ENCODE measurements at places on chromosomes 4 and X.

DNA sequence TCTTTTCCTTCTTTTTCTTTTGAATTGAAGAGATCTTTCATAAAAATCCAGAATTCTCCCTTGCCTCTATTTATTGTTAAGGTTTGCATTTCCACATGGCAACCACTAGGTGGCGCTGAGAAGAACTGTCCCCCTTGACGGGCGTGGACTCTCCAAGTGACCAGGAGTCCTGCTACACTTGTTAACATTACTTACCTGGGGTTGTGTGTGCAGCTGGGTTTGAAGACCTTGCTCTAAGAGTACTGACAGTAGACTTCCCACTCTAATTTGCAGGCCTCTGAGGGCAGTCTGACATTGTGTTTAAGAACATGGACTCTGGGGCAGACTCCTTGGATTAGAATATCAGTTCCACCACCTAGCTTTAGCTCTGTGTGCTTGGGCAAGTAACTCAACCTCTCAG, 52.8 kb downstream of the GPRIN3 start:
- peak; percentile 16 for DNase-seq

DNA sequence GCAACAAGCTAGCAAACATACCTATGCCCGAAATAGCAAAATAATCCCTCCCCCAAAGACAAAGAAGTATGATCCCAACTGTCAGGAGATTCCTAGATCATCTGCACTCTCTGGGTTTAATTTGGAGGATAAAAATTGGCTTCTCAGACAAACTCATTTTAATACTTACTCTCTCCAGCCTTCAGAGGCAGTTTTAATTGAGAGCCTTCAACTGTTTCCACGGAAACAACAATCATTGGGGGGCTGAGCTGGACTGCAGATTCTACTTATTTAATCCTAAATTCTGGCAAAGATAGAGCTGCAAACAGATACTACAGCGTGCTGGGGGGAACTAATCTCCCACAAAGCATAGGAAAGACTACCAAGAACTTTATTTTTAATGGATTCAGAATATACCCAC, 168.2 kb downstream of the TSPAN5 start:
- no peak for DNase-seq

GRCh38 chr4:158789853-158790252, 21.0 kb downstream of the FNIP2 start:
- no peak for DNase-seq

GRCh38 chr4:141789716-141790115, 153.3 kb downstream of the IL15 start:
- no peak for DNase-seq

DNA sequence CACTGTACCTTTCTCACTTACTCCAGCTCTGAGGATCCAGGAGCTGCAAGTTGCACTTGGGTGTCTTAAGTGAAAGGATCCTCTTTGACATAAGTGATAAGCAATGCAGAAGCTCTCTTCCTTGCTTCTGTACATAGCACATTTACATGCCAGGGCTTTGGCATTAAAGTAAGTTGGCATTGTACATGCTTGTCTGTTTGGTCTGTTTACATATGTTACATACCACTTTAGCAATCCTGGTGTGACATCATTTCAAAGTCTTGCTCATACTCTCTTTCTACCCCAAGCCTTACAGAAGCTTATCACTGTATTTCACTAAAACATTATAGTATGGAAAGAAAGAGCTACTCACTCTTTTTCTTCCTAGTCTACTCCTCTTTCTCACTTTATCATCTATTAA, 2548.3 kb downstream of the ARAP2 start:
- peak; percentile 7 for DNase-seq

DNA sequence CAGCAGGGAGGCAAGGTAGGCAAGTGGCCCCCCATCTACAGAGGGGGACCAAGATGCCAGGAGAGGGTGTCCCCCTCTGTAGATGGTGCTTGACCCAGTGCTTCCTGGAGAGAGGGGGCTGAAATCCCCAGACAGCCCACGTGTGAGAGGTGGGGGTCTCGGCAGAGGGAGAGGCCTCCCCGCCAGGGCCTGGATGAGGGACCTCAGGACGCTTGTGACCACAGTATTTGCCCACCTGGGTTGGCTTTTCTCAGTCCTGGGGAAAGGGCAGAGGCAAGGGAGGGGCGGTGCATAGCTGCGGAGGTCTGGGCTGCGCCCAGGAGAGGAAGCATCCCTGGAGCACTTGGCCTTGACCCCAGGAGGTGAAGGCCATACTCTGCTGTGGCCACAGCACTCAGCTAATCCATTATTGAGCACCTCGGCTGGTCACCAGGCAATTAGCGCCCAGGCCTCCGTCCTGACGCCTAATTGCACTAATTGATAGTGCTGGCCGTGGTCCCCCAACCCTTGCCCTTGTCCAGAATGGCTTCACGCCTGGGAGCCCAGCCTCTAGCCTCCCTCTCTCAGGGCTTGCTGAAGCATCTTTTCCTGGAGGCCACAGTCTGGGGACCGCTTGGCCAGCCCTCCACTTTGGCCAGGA, 30.7 kb downstream of the HMX1 start:
- no peak for DNase-seq

DNA sequence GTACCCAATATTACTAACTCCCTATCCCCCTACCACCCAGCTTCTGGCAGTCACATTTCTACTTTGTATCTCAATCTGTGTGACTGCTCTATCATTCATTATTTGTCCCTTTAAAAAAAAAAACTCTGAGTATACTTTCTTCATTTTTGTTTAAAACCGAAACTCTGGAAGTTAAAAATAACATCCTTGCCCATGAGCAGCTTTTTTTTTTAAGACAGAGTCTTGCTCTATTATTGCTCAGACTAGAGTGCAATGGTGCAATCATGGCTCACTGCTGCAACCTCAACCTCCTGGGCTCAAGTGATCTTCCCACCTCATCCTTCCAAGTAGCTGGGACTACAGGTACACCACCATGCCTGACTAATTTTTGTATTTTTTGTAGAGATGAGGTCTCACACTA, 15.8 kb downstream of the UBE2K start:
- peak; percentile 53 for DNase-seq

DNA sequence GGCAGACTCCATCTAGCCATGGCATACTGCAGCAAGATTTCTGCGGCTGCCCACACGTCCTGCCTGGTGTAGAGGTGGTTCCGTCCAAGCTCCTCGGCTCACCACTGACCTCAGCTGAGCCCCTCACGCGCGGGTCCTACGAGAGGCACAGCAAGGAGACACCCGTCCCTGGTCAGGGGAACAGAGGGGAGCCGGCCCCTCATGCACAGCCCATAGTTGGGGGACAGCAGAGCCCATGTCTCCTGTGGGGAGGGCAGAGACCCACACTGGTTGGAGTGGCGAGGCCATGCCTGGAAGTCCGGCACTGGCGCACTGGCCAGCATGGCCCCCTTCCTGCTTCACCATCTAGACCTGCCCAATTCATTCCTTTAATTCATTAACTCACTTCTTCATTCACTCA, 80.8 kb downstream of the HTRA3 start:
- no peak for DNase-seq

GRCh38 chr4:138192113-138192512, 50.0 kb downstream of the SLC7A11 start:
- DNase-seq, result peak; percentile 21

- DNase-seq, result peak; percentile 92
Observed at GRCh38 chrX:12949205-12949926, 25.5 kb upstream of the TMSB4X start.

- peak; percentile 32 for DNase-seq
Observed at GRCh38 chr4:96652158-96652557, 812.3 kb downstream of the PDHA2 start.

DNA sequence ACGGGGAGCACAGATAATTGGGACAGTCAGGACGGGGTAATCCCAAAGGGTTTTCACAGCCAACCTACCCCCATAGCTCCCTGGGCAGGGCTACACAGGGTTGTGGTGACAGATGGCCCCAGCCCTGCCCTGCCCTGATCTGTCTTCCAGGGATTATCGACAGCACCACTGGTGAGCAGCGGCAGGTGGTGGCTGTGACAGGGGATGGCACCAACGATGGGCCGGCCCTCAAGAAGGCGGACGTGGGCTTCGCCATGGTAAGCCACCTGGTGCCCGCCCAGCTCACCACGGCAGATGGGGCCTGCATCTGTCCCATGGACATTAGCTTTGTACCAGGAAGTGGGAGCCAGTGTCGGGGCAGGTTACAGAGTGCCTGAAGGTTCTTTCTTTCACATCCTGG, 39.3 kb downstream of the ATP2B3 start:
- no peak for DNase-seq

DNA sequence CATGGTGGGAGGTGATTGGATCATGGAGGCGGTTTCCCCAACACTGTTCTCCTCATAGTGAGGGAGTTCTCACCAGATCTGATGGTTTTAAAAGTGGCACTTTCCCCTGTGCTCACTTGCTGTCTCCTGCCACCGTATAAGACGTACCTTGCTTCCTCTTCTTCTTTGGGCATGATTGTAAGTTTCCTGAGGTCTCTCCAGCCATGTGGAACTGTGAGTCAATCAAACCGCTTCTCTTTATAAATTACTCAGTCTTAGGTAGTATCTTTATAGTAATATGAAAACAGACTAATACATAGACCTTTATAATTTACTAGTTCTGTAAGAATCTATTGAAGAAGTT, 82.5 kb upstream of the PITX2 start:
- DNase-seq, result no peak

DNA sequence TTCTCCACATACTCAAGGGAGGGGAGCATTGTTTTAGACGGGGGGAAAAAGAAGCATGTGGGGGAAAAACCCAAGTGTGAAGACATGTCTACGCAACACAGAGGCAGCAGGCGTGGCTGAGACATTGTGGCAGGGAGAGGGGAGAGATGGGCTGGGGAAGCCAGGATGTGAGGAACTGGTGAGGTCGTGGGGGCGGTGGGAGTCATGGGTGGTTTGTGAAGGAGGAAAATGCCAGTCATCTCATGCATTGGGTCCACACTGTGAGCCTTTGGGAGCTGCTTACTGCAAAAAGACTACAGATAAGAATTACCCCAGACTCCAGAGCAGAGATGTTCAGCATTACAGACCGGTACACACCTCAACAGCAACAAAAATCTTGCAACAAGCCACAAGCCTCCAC, 2.1 kb downstream of the JAKMIP1 start:
- no peak for DNase-seq

- no peak for DNase-seq
Observed at GRCh38 chr4:90545380-90545779, 418.2 kb downstream of the CCSER1 start.

DNA sequence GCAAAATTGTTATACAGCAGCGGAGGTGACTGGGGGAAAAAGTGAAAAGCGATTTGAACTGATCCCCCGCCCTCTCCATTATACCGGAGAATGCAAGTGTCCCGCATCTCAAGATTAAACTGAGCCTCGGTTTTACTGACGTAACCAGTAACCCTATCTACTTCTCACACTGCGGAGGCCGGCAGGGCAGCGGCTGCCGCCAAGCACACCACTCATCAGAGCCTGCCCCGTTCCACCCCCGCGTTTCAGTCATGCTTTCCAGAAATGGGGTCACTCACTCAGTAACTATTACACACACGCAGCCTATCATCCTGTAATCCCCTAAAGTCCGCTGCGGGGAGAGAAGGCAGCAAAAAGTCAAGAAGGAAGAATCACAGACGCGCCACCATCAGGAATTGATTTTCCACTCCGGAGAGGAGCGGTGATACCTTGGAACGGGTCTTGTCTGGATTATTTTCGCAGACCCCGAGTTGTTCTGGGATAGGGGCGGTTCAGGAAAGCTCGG, 1.4 kb downstream of the RPS6KA3 start:
- peak; percentile 68 for DNase-seq

GRCh38 chr4:153346563-153346962, 2.1 kb downstream of the MND1 start:
- peak; percentile 41 for DNase-seq

DNA sequence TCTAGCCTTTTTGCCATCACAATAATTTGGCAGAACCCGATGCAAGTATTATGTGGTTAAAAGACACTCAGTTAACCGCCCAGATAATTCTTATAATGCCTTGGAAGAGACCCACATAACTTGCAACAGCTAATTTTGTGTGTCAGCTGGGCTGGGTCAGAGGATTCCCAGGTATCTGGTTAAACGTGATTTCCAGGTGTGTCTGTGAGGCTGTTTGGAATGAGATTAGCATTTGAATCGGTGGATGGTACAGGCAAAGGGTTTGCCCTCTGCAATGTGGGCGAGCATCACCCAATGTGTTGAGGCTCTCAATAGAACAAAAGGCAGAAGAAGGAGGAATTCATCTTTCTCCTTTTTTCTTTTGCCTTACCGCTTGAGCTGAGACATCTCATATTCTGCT, 314.2 kb upstream of the PUDP start:
- no peak for DNase-seq

GRCh38 chr4:89069481-89069880, 12.5 kb upstream of the FAM13A start:
- DNase-seq, result no peak

GRCh38 chr4:184329659-184330400, 112.2 kb upstream of the ENPP6 start:
- DNase-seq, result no peak

- DNase-seq, result peak; percentile 95
Observed at GRCh38 chr4:54784161-54784671, 126.5 kb downstream of the KIT start.

DNA sequence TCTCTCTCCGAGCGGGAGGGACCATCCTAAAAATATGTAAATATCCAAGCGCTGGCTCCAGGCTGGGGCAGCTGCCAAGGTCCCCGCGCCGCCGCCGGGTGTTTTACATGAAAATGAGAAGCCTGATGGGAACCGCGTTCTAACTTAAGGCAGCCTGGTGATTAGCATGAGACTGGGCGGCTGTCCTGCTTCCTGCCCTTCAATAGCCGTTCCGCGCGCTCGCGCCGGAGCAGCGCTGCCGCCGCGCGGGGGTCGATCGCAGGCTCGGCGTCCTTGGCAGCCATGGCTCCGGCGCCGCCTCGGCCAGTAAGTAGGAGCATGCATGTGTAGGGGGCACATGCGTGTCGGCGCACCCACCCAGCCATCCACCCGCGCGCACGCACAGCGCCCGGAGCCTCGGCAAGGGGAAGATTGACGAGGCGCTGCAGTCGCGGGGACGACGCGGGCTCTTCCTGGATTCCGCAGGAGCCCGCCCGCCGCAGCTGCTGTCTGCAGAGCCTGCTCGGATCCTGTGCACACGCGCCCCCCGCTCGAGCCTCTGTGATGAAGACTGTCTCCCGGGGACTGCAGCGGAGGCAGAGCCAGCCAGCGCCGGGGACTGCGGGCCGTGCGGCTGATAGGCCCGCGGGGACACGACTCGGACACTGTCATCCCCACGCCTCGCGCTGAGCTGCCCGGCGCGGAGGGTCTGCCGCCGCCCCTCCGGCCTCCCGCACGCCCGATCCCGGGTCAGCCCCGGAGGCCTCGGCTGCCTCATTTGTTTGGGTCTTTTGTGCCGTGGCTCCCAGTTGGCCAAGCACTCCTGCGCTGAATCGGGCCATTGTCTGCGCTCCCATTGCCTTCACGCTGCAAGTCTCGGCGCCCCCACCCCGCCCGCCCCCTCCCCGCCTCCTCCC, 734 bp downstream of the STOX2 start:
- DNase-seq, result peak; percentile 14

- no peak for DNase-seq
Observed at GRCh38 chr4:2586502-2586901, 50.1 kb downstream of the FAM193A start.

Data from fibroblast of upper back skin (primary cell).